ENCODE measurements at places on chromosomes 4 and X.

DNA sequence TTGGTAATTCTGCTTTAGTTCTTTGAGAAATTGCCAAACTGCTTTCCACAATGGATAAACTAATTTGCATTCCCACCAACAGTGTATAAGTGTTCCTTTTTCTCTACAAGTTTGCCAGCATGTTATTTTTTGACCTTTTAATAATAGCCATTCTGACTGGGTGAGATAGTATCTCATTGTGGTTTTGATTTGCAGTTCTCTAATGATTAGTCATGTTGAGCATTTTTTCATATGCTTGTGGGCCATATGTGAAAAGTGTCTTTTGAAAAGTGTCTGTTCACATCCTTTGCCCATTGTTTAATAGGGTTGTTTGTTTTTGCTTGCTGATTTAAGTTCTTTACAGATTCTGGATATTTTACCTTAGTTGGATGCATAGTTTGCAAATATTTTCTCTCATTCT, 25.9 kb downstream of the ENPEP start:
- DNase-seq: no peak

GRCh38 chr4:38568768-38569167, 95.2 kb upstream of the KLF3 start:
- DNase-seq: no peak

DNA sequence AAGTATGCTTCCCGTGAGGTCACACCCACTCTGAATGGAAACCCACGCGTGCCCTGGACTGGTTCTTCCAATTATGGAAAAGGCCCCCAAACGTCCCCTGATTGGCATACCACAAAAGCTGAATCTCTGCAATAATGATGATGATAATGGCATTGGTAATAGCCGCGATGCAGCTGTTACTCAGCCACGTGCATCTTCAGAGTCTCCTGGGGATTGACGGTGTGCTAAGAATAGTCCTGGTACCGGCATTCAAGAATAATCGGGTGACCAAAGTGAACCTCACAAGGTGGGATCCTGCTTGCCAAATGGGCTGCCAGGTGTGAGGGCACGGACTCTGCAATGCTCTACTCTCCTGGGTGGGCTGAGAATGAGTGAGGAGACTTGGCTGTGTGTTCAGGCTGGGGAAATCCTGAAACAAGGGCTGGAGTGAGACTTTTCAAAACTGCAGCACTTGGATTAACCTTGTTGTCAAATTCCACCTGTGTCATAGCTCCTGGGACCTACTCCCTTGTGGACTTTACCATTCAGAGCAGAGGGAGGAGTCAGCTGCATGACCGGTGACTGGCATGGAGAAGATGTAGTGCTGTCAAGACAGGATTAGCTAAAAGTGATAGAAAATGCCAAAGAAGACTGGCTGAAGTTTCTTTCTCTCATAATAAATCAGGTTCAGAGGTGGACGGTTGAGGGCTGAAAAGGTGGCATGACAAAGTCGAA, 615.4 kb downstream of the MID1IP1 start:
- DNase-seq: no peak

GRCh38 chrX:102580891-102581290, 18.4 kb upstream of the ARMCX5 start:
- no peak for DNase-seq

DNA sequence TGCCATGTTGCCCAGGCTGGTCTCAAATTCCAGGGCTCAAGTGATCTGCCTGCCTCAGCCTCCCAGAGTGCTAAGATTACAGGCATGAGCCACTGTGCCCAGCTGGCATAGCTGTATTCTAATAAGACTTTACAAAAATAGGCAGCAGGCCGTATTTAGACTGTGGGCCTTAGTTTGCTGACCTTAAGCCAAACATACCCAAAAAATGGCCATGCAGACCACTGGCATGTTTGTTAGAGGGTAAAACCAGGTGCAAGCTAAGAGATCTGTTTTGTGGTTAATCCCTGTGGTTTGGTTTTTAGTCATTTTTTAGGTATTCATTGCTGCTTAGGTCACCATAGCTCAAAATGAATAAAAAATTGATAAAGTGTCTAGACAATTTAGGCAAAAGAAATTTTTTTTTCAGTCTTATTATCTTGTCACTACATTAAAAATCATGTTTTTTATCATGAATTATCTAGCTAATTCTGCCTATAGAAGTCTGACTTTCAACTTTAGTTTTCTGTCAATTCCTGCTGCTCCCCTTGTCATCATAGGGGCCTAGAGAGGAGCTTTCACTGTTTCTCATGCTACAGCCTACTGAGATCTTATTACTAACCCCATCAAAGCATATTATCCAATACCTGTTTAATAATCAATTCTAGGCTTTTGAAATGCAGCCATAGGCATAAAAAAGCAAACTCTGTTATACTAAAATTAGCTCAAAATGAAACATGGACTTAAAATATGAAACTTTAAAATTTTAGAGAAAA, 7.5 kb upstream of the SPINK2 start:
- DNase-seq: no peak

DNA sequence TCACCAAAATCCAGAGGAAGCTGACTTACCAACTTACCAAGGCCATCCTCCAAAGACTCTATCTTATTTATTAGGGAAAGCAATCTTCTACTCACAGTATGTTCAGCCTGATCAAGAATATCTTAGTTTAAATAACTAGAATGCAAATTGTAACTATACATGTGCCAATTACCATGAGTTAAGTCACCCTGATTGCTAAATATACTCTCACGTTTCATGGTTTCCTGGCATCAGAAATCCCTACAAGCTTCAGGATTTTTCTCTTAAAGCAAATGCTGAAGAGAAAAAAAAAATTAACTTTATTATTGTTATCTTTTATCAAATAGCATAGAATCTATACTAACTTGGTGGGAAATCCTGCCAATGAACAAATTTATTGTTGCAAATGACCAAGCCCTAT, 63.0 kb upstream of the MXD4 start:
- no peak for DNase-seq

DNA sequence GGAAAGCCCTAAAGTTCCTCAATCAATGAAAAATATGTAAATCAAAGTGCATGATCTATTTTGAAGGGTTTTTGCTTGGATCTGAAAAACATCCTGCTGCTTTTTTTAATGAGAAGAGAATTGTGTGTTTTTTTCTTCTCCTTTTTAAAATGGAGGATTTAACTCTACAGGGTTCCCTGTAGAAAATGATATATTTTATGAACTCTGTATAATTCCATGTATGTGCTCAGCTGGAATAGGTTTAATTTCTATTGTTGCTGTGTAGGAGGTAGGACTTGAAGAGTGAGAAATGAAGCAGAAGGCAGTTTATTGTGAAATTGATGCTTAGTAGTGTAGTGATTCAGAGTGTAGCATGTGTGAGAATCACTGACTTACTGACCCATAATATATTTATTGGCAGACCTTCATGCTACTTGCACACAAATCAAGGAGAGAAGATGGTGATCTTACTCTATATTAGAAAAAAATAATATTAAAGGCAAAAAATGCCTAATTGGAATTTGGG, 286.8 kb upstream of the FSTL5 start:
- no peak for DNase-seq

DNA sequence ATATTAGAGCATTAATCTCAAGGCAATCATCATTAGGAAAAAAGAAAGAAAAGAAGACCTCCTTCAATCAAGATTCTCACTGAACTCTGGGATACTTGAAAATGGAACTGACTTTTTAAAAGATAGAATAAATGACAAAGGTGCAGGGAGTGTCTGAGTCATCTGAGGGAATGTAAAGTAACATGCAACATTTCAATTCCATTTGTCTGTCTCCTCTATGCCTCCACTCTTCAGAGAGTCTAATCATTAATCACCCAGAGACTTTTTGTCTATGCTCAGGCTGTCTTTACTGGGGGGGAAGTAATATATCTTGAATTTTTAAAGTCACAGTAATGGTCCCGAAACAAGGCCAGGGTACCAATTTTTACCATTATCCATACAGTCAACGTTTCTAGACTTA, 55.0 kb upstream of the PACRGL start:
- no peak for DNase-seq

DNA sequence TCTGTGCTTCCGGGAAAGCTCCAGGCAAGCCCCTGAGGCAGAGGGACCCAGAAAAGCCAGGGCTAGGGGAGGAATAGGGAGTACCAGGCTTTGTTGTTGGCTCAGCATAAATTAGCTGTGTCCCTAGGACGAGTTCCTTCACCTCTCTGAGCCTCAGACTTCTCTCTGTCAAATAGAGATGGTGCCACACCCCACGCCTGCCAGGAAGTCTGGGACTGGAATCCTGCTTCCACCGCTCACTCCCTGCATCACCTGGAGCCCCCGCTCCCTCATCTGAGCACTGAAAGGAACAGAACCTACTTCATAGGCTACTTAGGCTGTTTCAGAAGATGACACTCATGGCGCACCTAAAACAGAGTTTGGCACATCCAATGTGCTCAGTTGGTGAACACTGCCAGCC, 8.1 kb upstream of the JAKMIP1 start:
- DNase-seq: no peak

GRCh38 chr4:148330724-148331123, 111.5 kb downstream of the NR3C2 start:
- no peak for DNase-seq

GRCh38 chr4:111994392-111994791, 150.9 kb upstream of the FAM241A start:
- DNase-seq: no peak

GRCh38 chr4:143347484-143348111, 10.9 kb downstream of the GAB1 start:
- no peak for DNase-seq

DNA sequence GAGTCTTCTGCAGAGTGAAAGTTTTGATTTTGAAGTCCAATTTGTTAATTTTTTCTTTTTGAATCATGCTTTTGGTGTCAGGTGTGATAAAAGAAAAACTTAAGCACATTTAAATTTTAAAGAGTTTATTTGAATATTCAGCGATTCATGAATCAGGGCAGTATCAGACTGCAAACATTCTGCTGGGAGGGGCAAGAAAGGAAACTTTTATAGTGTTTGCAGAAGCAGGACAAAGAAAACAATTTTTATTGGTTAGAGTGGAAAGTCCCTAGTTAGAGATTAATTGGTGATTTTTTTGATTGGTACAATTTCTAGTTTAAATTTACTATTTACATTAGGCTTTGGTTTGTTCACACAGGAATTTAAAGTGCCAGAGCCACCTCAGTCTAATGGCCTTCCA, 1.5 kb upstream of the DIPK2B start:
- DNase-seq: no peak

GRCh38 chrX:77953708-77954107, 15.7 kb downstream of the PGAM4 start:
- no peak for DNase-seq

GRCh38 chr4:55017406-55017805, 108.0 kb downstream of the KDR start:
- no peak for DNase-seq

DNA sequence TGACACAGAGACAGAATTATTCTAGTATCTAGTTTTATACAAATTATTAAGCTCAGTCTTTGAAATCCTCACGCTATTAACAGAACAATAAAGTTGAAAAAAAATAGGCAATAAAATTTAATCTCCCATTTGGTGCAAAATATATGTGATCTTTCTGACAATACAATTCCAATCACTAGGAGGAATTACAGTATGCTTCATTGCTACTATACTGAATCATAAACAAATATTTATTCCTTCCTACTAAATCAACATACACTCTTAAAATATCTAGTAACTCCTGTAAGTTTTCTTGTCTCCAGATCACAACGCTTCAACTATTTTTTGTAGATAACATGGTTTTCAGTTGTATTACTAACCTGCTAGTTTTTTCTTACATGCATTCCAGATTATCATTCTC, 45.7 kb downstream of the KLHL8 start:
- no peak for DNase-seq

DNA sequence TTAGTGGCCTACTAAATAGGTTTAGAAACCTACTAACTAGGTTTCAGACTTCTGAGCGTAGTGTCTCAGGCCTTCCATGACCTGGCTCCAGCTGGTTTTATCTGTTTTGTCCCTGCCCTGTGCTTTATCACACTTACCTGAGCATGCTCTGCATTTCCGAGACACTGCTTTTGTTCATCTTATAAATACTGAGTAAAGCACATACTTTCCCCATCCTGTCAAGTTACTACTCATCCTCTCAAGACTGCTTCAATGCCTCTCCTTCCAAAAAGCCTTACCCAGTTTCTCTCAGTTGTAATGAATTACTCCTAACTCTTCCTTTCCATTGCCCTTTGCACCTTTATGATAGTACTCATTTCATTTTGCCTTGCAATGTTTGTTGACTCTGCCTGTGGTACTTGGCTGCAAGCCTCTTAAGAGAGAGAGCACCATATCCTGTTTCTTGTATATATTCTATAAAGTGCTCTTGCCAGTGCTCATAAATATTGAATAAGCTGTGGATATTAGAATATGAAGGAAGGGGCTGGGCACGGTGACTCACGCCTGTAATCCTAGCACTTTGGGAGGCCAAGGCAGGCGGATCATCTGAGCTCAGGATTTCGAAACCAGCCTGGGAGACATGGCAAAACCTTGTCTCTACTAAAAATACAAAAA, 34.4 kb downstream of the SLAIN2 start:
- DNase-seq: no peak

DNA sequence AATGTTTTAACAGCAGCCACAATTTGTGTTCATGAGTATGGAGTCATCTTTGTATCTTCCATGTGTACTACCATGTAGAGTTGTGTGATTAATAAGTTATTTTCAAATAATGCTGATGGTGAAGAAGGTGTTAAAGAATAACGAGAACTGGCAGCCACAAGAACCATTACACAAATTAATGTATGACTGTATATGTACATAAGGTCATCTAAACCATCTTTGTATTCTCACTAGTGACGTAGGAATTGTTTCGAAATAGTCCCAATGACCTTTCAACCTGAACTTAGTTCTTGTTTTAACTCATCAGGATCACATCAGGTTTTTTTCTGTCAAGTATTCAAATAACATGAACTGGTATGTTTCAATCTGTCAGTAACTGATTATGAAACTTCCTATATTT, 48.3 kb upstream of the NOCT start:
- no peak for DNase-seq

DNA sequence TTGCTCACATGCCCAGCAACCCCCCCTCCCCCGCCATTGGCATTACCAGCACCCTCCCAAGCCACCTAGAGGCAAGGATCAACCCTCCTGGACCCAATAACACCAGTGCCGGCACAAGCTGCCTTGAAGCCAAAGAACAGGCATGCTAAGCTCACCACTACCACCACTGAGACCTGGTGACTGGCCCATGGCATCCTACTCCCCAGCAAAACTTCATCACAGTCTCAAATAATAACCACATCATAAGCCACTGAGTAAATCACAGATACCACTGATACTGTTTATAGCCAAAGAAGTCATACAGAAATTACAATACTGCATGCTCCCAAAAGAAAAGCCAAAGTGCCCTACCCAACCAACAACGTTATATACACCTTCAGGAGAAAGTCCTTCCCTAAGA, 73.6 kb upstream of the RPL34 start:
- DNase-seq: no peak

GRCh38 chr4:128858879-128859671, 49.6 kb downstream of the JADE1 start:
- DNase-seq: no peak

- DNase-seq: no peak
Observed at GRCh38 chrX:311156-312129, 7.2 kb downstream of the GTPBP6 start.

DNA sequence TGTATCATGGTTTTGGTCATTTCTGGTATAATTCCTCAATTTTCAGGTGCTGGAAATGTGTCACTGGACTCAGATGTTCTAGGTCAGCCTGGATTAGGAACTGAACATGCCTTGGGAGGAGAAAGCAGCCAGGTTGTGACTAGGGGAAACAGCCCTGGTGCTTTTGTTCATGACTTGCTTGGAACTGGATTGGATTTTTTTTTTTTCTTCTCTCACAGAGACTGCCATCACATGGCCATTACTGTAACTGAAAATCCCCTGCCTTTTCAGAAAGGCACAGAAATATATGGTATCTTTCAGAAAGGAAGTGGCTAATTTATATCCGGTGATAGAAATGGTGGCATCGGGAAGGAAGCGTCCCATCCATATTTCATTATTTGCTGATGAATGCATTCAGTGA, 34.6 kb downstream of the SEPTIN11 start:
- no peak for DNase-seq
